Activated T-cell treated with anti-CD3 and anti-CD28 coated beads, Interleukin-2, amount 50 U/mL, for 48 hours (primary cell): ENCODE measurements at places on chromosomes 2 and 18.

- no peak for DNase-seq
Observed at GRCh38 chr2:203341741-203342310, 13.6 kb downstream of the ABI2 start.

DNA sequence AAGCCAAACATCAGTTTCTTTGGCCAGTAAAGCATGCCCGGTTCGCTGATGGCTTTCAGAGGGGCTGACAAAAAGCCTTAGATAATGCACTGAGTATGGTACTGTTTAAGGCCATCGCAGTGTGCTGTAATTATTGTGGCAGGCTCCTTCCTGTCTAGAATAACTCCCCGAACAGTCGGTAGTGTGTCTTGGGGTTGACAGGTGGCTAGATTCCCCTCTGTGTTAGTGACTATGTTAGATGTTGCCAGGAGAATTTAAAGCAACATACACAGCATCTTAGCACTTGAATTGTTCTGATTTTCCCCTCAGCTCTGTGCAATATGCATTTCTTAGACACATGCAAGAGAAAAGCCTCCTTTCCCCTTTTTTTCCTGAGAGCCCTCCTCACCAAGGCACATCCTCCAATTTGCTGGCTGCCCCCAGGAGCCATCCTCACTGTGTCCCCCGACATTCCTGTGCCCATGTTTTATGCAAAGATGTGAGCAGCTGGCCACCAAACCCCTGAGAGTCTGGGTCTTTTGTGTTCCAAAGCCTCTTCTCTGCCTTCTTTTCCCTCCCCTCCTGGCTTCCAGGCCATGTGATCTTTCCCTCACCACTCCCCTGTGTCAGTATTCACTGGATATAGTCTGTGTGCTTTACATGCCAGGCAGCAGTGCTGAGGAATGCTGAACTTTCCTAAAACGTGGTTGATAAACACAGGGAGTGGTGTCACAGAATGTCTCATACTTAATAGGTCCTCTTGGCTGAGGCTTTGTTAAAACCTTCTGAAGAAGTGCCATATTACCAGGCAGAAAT is 331.5 kb downstream of the HRH4 start:
- no peak for DNase-seq

DNA sequence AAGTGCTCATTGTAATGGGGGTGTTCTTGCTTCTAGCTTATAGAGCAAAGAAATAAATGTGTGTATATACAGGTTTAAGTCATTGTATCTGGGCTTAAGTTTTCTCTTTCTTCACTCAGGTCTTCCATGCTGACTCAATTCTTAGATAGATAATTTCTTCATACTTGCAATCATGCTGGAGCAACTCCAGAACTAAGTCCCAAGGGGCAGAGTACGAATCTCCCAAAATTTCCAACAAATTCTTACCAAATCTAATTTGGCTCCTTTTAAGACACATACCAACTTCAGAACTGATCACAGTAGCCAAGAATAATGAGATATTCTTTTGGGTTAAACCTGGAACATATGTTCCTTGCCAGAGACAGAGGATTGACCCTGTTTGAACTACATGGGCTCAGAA is 4.3 kb upstream of the SPAG16 start:
- no peak for DNase-seq

GRCh38 chr2:33322612-33323011 is 153.8 kb upstream of the RASGRP3 start:
- no peak for DNase-seq

DNA sequence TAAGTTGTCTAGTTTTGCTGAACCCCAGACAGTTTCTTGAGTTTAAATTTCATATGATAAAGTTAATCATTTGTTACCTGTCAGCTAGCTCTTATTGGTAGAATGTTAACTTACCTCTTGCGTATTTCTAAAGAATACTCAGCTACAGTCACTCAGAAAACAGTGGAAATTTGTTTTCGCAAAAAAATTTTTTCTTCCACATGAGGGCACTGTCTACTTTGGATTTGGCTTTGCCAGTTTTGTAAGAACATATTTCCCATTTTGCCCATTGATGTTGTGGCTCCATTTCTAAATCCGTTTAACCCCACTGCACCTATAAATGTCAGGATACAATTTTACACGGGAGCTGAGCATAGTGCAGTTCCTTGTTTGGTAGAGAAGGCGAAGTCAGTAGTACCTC is 19.1 kb upstream of the GCFC2 start:
- DNase-seq, result no peak

DNA sequence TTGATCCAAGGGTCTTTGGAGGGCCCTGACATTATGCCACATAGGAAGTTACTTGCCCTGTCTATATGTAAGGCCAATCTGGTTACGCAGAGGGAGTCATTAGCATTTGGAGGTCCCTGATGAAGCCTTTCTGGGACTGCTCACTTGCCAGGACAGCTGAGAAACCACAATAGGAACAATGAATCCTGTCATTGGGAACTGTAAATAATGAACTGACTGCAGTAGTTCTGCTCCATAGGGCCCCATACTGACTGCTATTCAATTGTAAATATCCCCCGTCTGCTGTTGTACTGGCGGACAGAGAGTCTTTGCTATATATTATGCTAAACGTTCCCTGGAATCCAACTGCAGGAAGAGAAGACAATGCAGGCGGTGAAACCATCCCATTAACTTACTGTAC is 149.4 kb upstream of the DCC start:
- no peak for DNase-seq

GRCh38 chr2:102703748-102704147 is 58.1 kb upstream of the TMEM182 start:
- DNase-seq, result no peak

- DNase-seq, result peak; percentile 14
Observed at GRCh38 chr2:86042256-86043168, 63.2 kb downstream of the POLR1A start.

DNA sequence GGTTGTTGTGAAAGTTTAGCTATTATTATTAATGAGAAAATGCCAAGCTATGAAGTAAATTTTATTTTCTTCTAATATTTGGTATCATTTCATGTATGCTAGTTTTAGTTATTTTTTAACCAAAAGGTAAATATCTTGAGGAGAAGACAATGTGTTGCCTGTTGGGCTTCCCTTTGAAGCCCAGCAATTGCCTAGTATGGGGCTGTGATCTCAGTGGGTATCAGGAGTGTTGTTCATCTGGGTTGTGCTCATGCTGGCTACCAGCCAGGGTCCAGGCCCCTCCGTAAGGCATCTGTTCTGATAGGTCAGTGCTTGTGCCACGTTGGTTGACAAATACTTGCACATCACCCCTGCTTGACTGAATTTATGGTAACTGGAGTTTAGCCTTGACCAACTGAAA is 38.0 kb upstream of the DARS1 start:
- DNase-seq, result no peak
